ENCODE measurements at places on chromosomes 11 and 22.

DNA sequence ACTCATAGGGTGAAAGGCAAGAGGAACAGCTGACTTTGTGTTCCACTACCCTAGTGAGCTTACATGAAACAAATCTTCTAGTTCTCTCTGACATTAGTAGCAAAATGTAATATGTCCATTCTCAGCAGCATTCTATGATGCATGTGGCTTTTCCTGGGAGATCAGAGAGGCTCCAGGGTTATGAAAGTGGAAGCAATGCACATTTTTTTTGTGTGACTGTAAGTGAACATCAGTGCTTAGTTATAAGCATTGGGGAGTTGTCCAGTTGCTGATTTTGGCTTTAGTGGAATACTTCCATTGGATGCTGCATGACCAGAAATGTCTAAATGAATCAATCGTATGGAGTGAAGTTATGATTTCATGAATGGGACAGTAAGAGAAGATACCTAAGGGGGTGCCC, 255.9 kb downstream of the FAT3 start:
- no peak for DNase-seq

DNA sequence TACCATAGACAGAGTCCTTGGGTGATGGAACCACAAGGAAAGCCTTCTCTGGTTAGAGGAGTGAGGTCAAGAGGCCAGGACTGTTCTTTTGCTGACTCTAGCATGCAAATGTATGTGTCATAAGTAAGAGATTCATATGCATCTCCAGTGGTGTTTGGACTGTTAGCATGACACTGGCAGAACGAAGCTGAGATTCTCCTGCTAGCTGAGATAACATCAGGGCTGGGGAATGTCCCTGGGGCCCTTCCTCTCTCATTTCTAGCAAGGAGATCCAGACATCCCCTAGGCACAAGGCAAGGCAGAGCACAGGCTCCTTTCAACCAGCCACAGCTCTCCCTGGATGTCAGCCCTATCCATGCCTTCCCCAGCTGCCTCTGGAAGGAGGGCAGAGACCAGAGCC, 711.3 kb downstream of the OPCML start:
- DNase-seq = no peak

DNA sequence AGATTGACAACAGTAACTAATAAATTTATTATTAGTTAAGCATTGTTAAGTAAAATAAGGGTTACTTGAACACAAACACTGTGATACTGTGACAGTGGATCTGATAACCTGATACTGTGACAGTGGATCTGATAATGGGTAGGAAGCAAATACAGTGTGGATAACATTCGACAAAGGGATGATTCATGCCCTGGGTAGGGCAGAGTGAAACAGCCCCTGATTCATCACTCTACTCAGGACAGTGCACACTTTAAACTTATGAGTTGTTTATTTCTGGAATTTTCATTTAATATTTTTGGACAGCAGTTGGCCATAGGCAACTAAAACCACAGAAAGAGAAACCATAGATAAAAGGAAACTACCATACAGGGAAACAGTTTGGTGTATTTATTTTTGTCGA, 60.8 kb upstream of the CTSC start:
- DNase-seq = no peak

DNA sequence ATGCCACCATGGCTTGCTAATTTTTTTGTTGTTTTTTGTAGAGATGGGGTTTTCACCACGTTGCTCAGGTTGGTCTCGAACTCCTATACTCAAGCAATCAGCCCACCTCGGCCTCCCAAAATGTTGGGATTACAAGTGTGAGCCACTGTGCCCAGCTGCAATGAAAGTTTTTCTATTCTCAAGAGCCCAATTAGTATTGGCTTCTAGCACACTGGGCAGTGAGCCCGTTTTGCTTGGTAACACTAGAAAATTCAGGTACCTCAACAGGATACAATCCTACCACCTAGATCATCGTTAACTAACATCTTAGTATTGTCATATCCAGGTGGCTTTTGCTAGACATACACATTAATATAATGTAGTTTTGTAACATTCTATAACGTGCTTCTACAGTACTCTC, 19.0 kb downstream of the SEC14L3 start:
- peak; percentile 31 for DNase-seq

- no peak for DNase-seq
These were observed 12.6 kb downstream of the C22orf31 start for GRCh38 chr22:29048822-29049654.

DNA sequence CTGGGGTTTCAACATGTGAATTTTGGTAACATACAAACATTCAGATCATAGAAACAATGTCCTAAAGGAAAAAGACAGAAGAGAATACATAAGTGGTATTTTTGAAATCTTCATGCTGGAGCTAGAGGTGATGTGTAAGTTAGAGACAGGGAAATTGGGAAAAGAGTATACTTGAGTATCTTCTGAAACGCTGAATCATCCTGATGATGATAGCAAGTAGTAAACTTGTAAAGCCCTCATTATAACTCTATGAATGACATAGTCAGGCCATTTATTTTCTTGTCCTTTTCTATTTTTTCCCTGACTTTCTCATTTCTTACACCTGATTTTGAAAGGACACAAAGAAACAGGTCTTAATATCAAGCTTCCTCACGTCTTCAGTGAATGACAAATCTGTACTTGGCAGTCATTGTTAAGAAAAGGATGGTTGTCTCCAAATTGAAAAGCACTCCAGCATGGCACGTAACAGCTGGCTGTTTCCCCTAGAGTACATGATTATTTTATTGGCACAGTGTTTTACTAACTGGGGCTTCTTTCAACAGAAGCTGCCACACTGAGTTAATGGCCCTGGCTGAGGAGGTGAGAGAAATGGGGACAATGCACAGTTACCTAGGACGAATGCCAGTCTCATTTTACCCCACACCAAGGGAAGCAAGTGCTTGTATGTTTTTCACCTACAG, 140.7 kb upstream of the CTSC start:
- peak; percentile 80 for DNase-seq

DNA sequence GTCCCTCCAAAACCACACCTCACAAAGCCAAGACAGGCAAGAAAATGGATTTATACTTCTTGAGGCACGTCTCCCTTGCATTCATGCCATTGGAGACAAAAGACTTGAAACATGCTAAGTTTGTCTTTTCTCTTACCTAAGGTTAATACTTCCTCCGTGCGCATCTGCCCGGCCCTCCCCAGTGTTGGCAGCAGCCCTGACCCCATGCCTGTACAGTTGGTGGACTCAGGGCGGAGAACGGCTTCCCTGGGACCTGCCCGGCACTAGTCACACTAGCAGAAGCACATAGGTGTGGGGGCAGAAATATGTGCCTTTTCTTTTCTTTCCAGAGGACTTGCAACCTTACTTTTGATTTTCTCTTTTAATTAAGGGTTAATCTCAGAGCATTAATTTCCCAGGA, 45.2 kb upstream of the FLI1 start:
- no peak for DNase-seq

- no peak for DNase-seq
These were observed 14.3 kb downstream of the TRIM22 start for GRCh38 chr11:5703741-5704536.

GRCh38 chr22:50581950-50582492, 628 bp downstream of the CHKB start:
- DNase-seq = peak; percentile 57

GRCh38 chr22:48803948-48804810, 1023.5 kb downstream of the BRD1 start:
- DNase-seq = no peak

All from NCI-H1105 treated with DMSO at 0.1 percent for 48 hours (cell line).